Hematopoietic multipotent progenitor cell treated with erythropoietin and hydrocortisone succinate and interleukin-3 and kit ligand, for 8 days (in vitro differentiated cells): ENCODE measurements at places on chromosomes 2 and 18.
A peak's percentile ranks its signal among the peaks of the same experiment; 100 is the strongest.

GRCh38 chr2:10559634-10560224, 111.6 kb upstream of the ODC1 start:
- no peak for DNase-seq

- DNase-seq = no peak
These were observed 71.4 kb downstream of the HNMT start for GRCh38 chr2:138035608-138036217.

GRCh38 chr2:101153787-101154186, 2.6 kb upstream of the TBC1D8 start:
- no peak for DNase-seq

GRCh38 chr2:152683400-152683799, 33.9 kb downstream of the PRPF40A start:
- DNase-seq = no peak

- DNase-seq = no peak
These were observed 21.3 kb downstream of the XRCC5 start for GRCh38 chr2:216130346-216130971.

GRCh38 chr2:31580321-31581117, at the start of gene SRD5A2:
TSS of gene SRD5A2 (minus strand) at chr2:31580938. CDS start at chr2:31580900, 38 bp downstream.
- no peak for DNase-seq

GRCh38 chr2:222320436-222321395, 21.9 kb upstream of the PAX3 start:
- no peak for DNase-seq

DNA sequence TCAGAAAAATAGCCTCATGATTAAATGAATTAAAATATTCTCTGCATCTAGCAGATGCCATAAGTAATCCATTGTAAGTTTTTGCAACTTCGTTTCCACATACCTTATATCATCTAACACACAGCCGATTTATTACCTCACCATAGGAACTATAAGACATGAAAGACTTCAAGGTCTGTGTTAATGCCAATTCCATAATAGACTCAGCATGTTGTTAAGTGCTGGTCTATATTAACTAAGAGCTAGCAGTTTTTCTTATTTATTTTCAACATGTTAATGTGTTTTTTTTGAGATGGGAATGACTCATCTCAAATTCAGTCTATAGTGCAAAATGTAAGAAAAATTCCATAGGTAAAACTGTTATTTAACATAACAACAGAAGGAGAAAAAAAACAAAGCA, 243.9 kb upstream of the GULP1 start:
- DNase-seq = no peak

- peak; percentile 5 for DNase-seq
These were observed 55.2 kb downstream of the METTL4 start for GRCh38 chr18:2515908-2516625.

- no peak for DNase-seq
These were observed 2.6 kb downstream of the LIMS1 start for GRCh38 chr2:108536911-108537310.

GRCh38 chr2:84856787-84857186, 24.1 kb downstream of the TRABD2A start:
- DNase-seq = no peak

DNA sequence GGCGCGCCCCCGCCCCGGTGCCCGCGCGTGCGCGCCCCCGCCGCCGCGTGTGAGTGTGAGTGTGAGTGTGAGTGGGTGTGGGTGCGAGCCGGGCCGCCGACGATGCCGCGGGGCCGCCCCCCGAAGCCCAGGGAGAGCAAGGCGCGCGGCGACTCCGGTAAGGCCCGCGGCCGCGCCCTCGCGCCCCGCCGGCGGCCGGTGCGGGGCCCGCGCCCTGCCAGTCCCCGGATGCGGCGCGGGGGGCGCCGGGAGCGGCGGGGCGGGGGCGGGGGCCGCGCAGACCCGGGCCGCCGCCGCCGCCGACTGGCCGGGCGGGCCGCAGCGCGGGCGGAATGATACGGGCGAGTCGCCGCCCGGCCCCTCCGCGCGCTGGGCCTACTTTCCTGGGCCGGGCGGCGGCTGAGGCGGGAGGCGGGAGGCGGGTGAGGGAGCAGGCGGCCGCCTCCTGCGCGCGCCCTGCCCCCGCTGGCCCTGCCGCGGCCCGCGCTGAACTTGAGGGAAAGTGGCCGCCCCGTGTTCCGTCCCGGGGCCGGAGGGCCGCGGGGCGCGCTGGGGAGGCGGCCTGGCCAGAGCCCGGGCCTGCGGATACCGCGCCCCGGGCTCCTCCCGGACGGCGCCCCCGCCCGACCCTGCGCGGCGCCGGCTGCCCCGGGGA, at the start of gene ZNF236:
TSS of gene ZNF236 (plus strand) at position 52 of the 655 bp plus-strand sequence. CDS start at position 103, 51 bp downstream.
- DNase-seq = peak; percentile 75

DNA sequence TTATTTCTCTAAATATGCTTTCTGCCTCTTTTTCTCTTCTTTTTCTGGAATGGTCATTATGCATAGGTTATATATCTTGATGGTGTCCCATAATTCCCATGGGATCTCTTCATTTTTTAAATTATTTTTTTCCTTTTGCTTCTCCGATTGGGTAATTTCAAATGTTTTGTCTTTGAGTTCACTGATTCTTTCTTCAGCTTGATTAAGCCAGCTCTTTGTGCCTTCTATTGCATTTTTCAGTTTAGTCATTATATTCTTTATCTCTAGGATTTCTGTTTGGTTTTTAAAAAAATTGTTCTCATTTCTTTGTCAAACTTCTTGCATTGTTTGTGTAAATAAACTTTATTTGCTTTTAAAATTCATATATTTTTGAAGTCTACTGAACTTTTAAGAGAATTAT, 251.1 kb downstream of the INSIG2 start:
- DNase-seq = no peak

DNA sequence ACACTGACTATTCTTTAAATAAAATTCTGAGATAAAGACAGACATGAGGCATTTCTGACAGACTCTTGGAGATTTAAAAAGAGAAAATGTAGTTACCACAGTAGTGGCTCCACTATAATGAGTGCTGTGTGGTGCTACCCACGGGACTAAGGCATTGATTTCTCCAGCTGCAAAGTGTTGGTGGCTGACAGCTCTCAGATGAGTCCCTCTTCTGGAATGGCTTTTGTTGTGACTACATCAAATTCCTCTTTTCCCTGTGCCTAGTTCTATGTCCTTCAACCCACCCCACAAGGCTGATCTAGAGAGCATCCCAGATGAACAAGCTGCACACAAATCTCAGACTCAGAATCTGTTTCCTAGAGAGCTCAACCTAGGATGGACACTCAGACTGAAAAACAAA, 884.8 kb upstream of the ZEB2 start:
- DNase-seq = no peak

- DNase-seq = no peak
These were observed 374.7 kb downstream of the LNPK start for GRCh38 chr2:175627405-175627804.

DNA sequence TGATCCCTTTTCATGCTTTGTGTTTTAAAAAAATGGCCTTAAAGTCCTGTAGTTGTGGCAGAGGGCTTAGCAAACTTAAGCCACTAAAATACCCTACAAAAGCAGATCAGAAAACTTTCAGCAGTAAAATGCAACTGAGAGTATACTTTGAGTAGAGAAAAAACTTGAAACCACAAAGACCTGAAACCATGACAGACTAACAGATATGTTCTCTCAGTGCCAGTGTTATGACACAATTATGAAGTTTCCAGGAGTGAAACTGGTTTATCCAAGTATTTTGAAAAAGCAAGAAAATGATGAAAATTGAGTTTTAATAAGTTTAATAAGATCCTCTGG, 74.5 kb downstream of the SPRED2 start:
- no peak for DNase-seq

GRCh38 chr2:229287823-229288222, 16.7 kb upstream of the PID1 start:
- no peak for DNase-seq

GRCh38 chr2:199975273-199975895, 20.0 kb downstream of the MAIP1 start:
- no peak for DNase-seq

DNA sequence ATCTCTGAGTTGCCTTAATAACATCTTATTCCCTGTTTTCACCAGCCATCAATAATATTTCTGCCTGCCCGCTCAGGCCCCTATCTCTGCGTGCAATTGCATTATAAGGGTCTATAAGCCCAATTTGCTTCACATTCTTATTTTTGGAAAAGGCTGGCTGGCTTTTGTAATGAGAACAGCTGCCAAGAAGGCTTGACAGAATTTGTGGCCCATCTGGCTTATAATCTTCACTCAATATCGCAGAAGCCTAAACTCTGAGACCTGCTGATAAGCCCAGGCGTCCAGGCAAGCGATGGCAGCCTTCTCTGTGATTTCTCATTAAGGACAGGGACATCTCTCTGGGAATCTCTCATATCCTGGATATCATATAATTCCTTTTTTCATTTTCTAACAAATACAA, 1618.6 kb upstream of the CELF4 start:
- no peak for DNase-seq

- DNase-seq = no peak
These were observed 13.6 kb downstream of the LYPD1 start for GRCh38 chr2:132656266-132656975.

GRCh38 chr2:105734762-105735538, 9.8 kb upstream of the NCK2 start:
- DNase-seq = no peak

DNA sequence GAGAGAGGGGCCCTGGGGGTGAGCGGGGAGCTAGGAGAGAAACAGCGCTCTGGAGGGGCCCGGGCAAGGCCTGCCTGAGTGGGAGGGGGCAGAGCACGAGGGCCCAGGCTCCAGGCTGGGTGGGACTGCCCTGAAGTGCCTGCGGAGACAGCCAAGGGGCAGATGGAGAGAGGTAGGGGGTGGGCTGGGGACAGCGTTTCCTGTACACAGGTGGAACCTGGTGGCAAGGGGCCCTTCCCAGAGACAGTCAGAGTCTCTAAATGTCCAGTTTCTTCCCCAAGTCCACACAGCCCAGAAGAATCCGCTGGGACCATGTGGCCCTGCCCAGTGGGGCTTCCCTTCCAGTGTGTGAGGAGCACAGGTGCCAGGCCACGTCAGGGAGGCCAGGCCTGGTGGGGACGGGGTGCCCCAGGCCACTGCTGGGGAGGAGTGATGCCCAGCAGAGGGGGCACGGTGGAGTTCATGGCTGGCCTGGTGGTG, 1.7 kb upstream of the GPR35 start:
- no peak for DNase-seq

DNA sequence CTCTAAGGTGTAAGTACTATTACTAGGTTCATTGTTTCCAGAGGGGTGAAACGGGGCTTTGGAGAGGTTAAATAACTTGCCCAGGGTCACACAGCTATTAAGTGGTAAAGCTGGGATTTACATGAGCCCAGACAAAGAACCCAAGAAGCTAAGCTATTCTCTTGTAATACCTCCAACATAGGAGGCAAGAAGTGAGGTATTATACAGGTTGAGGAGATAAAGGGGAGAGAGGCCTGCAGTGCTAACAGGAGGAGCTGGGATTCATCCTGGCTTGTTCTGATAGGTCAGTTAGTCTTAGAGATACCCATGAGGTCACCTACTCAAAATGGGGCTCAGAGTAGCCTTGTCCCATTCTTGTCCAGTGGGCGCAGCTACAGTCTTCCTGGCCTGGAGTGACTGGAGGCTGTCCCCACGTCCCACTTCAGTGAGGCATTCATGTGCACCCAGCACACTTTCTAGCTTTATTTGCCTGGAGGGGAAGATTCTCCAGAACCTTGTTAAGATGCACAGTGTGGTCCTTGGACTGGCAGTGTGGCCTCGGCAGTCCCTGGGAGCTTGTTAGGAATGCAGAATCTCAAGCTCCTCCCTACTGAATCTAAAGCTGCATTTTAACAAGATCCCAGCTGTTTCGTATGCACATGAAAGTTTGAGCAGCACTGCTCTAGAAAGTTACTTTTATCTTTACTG, 63.5 kb downstream of the MEIS1 start:
- no peak for DNase-seq

- DNase-seq = no peak
These were observed 28.6 kb downstream of the IGFBP2 start for GRCh38 chr2:216661639-216662375.

DNA sequence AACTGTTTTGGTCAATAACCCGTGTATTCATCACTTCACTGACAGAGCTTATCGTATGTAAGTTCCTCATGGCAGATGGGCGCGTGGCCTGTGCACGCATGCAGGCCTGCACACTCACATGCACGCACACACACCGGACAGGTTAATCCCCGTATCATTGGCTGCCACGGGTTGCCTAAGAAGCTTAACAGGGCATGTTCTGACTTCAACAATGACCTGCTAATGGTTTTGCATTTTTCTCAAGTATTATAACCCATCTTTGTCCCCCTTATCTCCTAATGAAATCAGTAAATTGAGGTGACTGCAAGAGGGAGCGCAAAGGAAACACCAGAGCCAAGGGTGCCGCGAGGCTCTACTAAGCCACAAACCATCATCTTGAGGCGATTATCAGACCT, 399.0 kb upstream of the ID2 start:
- DNase-seq = no peak

GRCh38 chr2:71630454-71631328, 177.3 kb downstream of the DYSF start:
- no peak for DNase-seq

DNA sequence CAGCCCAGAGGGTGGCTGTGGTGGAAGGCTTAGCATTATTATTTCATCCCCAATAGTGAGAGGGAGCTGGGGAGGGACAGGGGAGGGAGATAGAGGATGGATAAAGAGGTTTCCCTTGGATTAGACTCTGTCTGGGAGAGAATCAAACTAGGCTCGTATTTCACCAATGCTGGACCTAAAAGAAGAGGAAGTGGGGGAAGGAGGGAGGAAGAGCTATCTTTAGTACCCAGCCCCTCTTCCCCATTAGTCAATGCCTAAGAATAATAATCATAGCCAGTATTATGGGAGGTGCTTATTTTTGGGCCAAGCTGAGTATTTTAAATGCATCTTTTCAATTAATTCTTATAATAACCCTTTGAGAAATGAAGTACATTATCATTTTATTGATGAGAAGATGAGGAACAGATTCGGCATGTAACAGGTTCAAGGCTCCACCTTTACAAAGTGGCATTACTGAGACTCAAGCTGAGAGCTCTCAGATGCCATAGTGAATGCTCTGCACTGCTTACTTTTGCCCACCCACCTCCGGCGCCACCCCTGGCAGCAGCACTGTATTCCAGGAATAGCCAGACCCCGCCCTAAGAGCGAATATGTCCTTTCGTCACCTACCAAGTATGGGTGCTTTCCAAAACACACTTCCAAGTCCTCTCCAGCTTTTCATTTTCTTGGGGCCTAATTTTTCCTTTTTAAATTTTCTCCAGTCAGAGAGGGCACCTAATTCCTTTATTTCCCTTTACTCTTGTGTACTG, 21.0 kb downstream of the PAX8 start:
- no peak for DNase-seq

GRCh38 chr18:61901323-61901986, 8.6 kb upstream of the RNF152 start:
- DNase-seq = peak; percentile 51

- no peak for DNase-seq
These were observed 559 bp downstream of the HOXD1 start for GRCh38 chr2:176188774-176189680.

GRCh38 chr2:211216221-211216620, 659.8 kb downstream of the CPS1 start:
- no peak for DNase-seq

DNA sequence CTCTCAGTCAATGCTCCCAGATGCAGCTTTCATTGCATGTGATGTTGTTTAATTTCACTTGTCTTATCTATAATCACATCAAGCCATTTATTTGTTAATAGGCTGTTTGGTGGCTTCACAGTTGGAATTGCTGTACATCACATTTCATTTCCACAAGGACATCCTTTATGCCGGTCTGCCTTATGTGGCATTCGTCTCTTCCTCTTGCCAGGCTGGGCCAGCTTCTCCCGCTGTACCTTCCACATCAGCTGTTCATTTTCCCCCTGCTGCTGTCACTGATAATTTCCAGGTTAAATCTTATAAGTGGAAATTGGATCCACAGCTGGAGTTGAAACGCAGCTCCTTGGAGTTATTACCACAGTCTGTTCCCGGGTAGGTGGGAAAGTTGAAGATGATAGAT, 110.6 kb downstream of the DPP10 start:
- DNase-seq = no peak
